H9 (cell line): ENCODE measurements at places on chromosomes 1 and 21.

DNA sequence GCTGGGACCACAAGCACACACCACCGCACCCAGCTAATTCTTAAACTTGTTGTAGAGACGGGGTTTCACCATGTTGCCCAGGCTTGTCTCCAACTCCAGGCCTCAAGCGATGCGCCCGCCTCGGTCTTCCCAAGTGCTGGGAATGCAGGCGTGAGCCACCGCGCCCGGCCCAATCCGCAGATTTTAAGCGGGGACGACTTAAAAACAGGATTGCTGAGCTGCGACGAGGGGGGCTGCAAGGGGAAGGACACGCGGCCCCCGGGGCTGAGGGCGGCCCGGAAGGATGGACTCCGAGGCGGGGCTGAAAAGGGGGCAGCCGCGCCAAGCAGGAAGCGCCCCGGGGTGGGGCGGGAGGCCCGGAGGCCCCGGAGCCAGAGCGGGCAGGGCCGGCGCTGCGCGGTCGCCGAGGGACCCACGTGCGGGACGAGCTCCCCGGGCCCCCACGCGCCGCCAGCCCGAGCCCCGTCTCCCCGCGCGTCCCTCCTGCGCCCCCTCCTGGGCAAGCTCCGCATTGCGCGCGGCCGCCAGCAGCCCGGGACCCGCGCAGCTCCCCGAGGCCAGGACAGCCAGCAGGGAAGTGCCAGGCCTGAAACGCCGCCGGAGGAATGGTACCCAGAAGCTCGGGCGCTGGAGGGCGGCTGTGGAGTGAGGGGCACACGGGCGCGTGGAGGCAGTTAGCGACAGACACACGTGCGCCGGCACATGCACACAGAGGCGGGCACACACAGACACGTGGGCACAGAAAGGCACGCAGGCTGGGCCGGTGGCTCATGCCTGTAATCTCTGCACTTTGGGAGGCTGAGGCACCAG lies 5.5 kb upstream of the PRKCZ start:
- no peaks in the 10 kb centered on the region for H3K36me3 ChIP-seq
- H3K4me3 ChIP-seq = peak overlapping the region; percentile 55; the same call in 1 of the 3 replicates
- no peak overlapping the region for H3K27ac ChIP-seq
- peak; percentile 78 for DNase-seq
- no peaks in the 10 kb centered on the region for H3K27me3 ChIP-seq
- no peaks in the 10 kb centered on the region for H3K4me1 ChIP-seq

DNA sequence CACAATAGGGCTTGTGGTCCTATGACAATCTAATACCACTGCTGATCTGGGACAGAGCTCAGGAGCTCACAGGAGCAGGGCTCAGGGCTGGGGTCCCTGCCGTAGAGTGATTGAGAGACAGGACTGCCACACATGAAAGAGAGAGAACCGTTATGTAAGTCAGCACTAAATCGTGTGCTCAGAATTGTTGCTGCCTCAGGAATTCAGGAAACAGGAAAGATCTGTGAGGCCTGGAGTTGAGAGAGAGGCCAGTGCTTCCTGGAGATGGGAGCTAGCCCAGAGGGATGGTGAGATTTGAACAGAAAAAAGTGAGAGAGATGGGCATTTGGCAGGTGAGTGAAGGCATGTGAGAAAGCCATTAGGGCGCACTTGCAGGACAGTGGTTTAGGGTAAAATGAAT lies 17.5 kb upstream of the ACBD6 start:
- H3K27me3 ChIP-seq = no peaks in the 10 kb centered on the region
- no peak overlapping the region for H3K27ac ChIP-seq

DNA sequence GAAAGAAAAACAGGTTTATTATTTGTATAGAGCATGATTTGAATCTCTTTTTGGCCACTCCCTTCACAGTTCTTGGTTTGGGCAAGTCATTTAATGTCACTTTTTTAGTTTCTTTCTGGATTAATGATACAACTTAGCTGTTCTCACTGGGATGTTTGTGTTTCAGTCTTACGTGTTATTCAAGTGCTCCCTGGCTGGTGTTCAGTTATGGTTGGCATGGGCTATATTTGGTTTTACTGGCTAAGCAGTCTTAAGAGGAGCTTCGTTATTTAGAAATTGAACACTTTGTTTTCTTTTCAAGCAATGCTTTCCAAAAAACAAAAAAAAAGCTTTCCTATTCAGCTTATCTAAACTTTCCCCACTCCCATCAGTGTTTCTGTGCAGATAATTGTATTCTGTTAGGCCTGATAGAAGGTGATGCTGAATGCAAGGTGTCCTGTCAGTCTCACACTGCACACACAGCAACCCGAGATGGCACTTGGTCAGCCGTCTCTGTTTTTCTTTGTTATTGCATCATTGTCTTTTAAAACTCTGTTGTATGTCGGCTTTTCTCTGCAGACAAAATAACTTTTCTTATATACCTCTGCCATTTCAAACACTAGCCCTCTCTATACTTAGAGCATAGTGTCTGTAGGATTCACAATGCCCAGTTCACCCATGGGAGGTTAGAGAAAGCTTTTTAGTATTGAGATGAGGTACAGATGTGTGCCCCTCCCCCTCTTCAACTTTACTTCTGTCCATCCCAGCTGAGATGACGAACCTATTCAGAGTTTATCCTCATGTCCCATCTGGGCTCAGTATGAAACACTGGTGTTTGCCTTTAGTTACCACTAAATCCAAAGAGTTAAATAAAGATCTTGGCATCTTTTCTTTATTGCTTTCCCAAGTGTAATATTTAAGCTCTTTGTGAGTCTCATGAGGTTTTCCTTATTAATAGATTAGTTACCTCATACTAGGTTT lies 80.2 kb downstream of the VPS13D start:
- DNase-seq = no peak
- H3K4me3 ChIP-seq = no peak overlapping the region
- no peak overlapping the region for H3K27ac ChIP-seq
- H3K4me1 ChIP-seq = no peaks in the 10 kb centered on the region
- H3K36me3 ChIP-seq = peaks cover 29% of the 10 kb centered on the region

DNA sequence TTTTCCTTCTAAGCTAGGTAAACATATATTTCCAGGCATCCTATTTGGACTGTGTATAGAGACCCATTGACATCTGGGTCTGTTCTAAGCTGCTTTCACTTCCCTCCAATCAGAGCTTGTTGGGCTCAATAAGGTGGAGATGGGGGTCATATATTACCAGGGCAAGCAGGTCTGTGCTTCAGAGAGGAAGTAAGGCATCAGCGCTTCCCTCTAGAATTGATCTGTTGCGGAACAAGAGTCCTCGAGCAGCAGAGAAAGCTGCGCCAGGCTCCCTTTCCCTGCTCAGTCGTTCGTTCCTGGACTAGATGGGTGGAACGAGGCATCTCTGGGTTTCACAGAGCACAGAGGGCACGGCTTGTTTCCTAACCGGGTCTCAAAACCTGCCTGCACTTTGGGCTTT lies 63.5 kb downstream of the DISC1 start:
- no peak for DNase-seq
- no peaks in the 10 kb centered on the region for H3K4me1 ChIP-seq
- peaks cover 12% of the 10 kb centered on the region for H3K36me3 ChIP-seq
- H3K27ac ChIP-seq = no peak overlapping the region
- no peak overlapping the region for H3K4me3 ChIP-seq

DNA sequence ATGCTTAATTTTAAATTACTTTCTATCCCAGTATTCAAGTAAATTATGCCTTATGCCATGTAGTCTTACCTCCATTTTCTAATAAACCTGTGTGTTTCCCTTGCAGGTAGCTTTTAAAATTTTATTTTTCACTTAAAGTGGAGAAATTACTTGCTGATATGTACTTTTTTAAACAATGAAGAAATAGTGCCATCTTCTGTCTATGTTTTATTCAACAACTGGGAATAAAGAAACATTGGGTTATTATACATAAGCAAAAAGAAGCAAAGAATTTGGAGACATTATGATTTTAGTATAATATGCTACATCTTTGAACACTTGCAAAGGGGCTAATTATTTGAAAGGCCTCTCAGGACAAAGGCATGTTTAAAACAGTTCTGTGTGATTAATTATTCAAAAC lies 1912.9 kb downstream of the MRPL39 start:
- no peak overlapping the region for H3K4me3 ChIP-seq
- no peak overlapping the region for H3K27ac ChIP-seq
- no peak for DNase-seq
- no peaks in the 10 kb centered on the region for H3K4me1 ChIP-seq
- H3K27me3 ChIP-seq = no peaks in the 10 kb centered on the region
- H3K36me3 ChIP-seq = peaks cover 6% of the 10 kb centered on the region

- H3K27ac ChIP-seq = no peak overlapping the region
- no peaks in the 10 kb centered on the region for H3K4me1 ChIP-seq
- H3K27me3 ChIP-seq = no peaks in the 10 kb centered on the region
- H3K4me3 ChIP-seq = no peak overlapping the region
- H3K36me3 ChIP-seq = peaks cover 31% of the 10 kb centered on the region
Measured at GRCh38 chr21:46572850-46573249, 32.0 kb downstream of the S100B start.

GRCh38 chr21:37119421-37120218 lies 46.6 kb downstream of the TTC3 start:
- H3K4me1 ChIP-seq = no peaks in the 10 kb centered on the region
- H3K27me3 ChIP-seq = no peaks in the 10 kb centered on the region
- no peak overlapping the region for H3K27ac ChIP-seq
- H3K36me3 ChIP-seq = no peaks in the 10 kb centered on the region
- no peak overlapping the region for H3K4me3 ChIP-seq

DNA sequence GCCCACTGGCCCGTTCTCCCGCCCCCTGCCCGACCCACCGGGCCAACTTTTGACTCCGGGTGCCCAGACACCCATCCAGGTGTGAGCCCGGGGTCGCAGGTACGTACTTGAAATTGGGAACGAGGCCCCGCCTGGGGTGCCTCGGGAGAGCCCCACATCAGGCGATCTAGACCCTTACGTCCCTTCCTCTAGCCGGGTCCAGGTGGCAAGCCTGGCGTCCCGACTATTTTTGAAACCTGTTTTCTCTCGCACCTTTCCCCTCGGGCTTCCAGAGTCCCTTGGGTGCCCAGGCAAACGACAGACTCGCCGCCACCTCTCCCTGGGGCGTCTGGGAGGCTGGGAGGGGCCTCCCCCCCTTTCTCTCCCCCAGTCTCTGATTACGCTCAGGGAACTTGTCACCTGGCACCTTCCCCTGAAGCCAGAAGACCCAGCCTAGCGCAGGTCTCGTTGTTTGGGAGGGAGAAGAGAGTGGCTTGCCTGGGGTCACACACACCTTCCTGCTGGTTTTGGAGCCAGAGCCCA lies 898 bp downstream of the LDLRAP1 start:
- no peak overlapping the region for H3K27ac ChIP-seq
- peak overlapping the region; percentile 81 for H3K4me3 ChIP-seq
- peaks cover 3% of the 10 kb centered on the region; the same call in 1 of the 2 replicates for H3K4me1 ChIP-seq
- no peaks in the 10 kb centered on the region; the same call in 1 of the 2 replicates for H3K27me3 ChIP-seq

DNA sequence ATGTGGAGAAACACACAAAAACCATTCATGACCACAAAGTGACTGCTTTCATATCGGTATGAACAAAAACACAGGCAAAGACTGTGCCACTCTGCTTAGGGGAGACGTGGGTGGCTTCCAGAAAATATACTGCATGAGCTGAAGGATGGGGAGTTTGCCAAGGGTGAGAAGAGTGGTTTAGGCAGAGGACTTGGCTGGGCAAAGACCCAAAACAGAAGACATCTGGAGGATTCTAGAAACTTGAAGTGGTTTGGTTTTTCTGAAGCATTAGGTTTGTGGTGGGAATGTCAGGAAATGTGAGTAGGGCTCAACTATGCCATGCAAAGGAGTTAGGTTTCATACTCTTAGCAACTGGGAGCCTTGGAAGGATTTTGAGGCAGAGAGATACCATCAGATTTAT lies 26.6 kb upstream of the DNM3 start:
- no peaks in the 10 kb centered on the region for H3K27me3 ChIP-seq
- H3K4me1 ChIP-seq = peaks cover 5% of the 10 kb centered on the region; the same call in 1 of the 2 replicates
- no peak overlapping the region for H3K27ac ChIP-seq
- no peak for DNase-seq

DNA sequence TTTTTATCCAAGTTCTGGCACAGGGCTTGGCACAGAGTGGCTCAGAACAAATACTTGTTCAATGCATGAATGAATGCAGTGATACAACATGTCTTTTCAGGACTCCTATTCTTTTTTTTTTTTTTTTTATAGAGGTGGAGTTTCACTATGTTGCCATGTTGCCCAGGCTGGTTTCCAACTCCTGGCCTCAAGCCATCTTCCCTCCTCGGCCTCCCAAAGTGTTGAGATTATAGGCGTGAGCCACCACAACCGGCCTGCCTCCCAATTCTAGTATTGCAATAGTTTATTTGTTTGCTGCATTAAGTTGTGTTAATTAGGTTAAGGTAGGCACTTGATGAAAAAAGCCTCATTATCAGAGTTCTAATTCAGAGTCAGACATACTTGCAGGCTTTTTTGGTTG lies 17.9 kb downstream of the UBE4B start:
- H3K27ac ChIP-seq = no peak overlapping the region
- H3K4me1 ChIP-seq = 0 out of 2 replicates have a peak, but pooled peaks cover 9% of the 10 kb centered on the region
- H3K36me3 ChIP-seq = peaks cover 9% of the 10 kb centered on the region
- no peak for DNase-seq
- no peaks in the 10 kb centered on the region for H3K27me3 ChIP-seq

DNA sequence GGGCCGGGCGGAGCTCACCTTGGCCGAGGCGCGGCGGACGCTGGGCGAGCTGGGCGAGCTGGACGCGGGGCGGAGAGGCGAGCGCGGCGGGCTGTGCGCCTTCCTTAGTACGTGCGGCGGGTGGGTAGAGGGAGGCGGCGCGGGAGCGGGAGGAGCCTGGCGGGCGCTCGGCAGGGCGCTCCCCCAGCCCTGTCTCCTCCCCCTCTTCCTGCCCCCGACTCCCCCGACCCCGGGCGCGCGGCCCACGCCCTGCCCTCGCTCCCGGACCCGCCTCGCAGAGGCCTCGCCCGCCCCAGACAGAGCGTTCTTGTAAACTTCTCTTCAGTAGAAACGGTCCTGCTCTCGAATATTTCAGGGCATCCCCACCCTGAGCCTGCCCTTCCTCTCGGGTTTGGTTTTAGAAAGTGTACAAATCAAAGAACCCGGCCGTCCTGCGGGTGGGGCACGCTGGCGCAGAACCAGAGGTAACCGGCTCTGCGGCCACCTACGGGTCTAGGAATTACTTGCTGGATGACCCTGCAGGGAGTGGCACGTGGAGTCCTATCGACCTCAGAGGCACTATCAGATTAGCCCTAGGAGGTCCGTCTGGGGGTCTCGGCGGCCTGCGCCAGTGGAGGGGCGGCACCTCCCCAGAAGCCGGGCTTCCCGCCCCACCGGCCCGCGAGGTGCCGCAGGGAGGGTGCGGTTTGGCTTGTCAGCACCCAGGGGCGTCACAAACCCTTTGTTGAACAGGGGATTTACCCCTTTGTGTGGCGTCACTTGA lies at the start of gene S100A10:
TSS of gene S100A10 (minus strand) at position 126 of the 763 bp plus-strand sequence. CDS start 7,629 bp downstream, outside the sequence.
- peak within 1 kb of the TSS; percentile 88 for H3K4me3 ChIP-seq
- H3K36me3 ChIP-seq = no peaks in the 10 kb centered on the region
- peaks cover 12% of the 10 kb centered on the region; the same call in 1 of the 2 replicates for H3K4me1 ChIP-seq
- no peaks in the 10 kb centered on the region for H3K27me3 ChIP-seq
- peak within 1 kb of the TSS; percentile 18 for H3K27ac ChIP-seq

GRCh38 chr1:110877364-110877763 lies 4.4 kb downstream of the CD53 start:
- H3K36me3 ChIP-seq = no peaks in the 10 kb centered on the region
- H3K4me1 ChIP-seq = no peaks in the 10 kb centered on the region
- DNase-seq = no peak
- no peaks in the 10 kb centered on the region for H3K27me3 ChIP-seq

DNA sequence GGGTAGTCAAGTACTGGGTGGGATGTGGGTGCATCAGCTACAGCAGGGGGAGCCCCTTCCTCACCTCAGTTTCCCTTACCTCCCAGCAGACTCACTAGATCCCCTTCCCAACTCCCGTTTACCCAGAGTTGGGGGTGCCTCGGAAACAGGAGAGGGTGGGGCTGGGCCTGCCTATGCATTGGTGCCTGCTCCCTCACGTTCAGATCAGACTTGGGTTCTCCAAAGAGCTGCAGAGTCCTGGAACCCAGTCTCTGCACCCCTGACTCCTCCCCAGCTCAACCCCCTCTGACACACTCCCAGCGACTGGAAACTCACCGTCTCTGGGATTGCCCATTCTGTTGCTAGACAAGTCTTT lies 6.0 kb downstream of the FOXO6 start:
- H3K4me3 ChIP-seq = peak overlapping the region; percentile 78
- DNase-seq = no peak
- H3K36me3 ChIP-seq = no peaks in the 10 kb centered on the region
- H3K27me3 ChIP-seq = peaks cover 15% of the 10 kb centered on the region
- H3K27ac ChIP-seq = no peak overlapping the region
